Activated CD4-positive, alpha-beta T cell treated with anti-CD3 and anti-CD28 coated beads, Interleukin-2, amount 10 ng/mL, durations not matched to agents 7 days and 5 days (primary cell): ENCODE measurements at places on chromosomes 3 and 15.
A peak's percentile ranks its signal among the peaks of the same experiment; 100 is the strongest.

DNA sequence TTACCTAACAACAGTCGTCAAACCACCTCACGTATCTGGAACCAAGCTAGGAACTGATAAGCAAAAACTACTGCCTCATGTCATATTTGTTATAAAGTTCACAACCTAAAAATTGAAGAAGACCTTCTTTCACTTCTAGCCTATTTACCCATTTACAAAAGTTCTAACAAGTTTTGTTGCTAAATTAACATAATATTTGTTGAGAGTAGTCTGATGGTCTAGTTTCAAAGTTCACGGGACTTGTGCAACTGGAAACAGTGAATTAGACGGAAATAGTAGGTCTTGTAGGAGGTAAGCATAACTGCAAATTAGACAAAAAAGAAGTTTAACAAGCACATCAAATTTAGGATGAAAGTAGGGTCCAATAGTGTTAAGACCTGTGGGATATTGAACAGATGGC, 51.9 kb downstream of the CCR4 start:
- no peak for DNase-seq

- no peak for DNase-seq
Measured at GRCh38 chr3:132657869-132658747, 1.5 kb downstream of the ACAD11 start.

DNA sequence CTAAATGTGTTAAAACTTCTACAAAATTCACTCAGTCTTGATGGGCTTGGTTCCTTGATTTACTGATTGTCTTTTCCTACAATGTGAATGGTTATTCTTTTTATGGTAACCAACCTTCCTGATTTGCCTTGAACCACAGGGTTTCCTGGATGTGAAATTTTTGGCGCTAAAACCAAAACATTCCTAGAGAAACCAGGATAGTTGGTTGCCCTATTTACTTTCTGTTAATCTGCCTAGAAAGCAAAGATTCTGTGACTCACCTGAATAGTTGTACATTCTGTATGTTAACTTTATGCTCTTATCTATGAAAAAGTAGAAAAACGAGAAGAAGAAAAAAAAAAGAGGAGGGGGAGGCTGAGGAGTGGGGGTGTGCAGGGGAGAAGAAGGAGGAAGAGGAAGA, 23.2 kb upstream of the RBP2 start:
- DNase-seq: no peak

DNA sequence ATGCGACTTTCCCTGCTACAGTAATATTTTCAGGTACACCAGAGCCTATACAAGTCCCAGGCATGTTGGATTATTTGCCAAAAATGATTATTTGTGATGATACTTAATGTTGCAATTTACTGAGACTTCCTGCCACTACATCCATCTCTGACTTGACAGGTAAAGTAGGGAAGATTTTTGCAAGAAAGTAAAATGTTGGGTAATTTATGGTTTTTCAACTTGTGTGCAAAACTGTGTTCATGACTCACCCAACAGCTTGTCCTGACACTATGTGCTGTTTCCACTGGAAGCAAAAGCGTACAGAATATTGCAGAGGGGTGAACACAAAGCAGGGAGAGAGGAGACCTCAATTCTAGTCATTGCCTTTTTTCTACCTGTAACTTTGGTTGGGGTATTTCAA, 5.4 kb upstream of the CRBN start:
- DNase-seq: no peak

DNA sequence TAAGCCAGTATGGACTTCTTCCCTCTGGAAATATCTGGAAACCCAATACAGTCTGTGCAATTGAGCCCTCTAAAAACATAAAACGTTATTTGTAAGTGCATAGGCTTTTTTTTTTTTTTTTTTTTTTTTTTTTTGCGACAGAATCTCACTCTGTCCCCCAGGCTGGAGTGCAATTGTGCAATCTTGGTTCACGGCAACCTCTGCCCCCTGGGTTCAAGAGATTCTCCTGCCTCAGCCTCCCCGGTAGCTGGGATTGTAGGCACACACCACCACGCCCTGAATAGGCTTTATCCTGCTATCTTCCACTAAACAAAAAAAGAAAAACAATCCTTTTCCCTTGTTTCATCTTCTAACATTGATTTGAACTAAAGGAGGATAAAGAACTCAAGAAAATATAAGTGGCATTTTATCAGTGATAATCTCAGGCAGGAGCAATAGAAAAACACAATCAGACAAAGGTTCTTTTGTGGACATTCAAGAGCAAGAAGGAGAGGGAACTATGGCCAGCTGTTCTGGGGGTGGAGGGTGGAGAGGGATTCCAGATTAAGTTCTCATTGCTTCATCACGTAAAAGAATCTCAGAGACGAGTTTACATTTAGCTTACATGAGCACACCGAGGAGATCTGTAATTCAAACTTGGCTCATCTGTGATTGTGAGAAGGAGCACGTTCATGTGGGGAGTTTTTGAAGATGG, 68.6 kb downstream of the ITGB5 start:
- DNase-seq: no peak

DNA sequence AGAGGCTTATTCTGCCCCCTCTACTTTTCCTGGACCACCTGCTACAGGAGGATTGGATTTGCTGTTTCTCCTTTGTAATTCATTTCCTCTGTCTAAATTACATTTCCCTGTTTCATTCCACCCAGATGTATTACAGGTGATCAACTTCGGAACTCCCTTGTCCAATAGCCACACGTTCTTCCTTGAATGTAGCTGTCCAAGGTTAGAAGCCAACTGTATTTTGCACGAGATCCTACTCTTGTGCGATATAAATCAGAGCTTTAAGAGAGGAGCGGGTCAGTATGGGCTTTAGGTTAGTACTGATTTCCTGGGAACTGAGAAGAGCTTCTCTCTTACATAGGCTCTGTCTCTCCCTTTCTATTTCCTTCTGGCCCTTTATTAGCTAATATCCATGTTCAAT, 20.5 kb downstream of the GJD2 start:
- DNase-seq: no peak

DNA sequence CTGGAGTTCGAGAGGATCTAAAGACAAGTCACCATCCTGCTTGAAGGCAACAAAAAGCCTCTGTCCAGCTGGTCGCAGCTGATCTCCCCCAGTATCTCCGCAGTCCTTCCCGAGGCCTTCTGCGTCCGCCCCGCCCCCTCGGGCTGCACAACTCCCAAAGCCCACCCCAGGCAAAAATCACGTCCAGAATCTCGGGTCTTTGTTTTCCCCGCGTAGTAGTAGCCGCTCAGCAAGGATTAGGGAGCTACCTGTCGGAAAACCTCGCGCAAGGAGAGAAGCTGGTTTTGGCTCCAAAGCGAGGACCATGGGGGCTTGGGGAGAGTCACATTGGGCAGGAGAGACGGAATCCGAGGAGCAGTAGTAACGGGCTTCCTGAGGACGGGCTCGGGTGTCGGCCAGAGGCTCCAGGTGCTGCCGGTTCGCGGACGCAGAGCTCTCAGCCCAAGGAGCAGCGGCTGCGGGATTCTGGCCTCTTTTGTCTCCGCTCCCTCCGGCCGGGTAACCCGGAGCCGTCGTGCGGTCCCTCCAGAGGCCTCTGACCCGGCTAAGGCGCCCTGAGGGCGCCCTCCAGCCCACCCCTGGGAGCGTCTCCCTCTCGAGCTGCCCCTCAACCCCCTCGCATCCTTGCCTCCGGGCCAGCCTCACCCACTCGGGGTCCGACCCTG, 401 bp downstream of the ZSCAN29 start:
- DNase-seq: no peak

GRCh38 chr15:80660119-80660518, 35.0 kb upstream of the ABHD17C start:
- DNase-seq: no peak

DNA sequence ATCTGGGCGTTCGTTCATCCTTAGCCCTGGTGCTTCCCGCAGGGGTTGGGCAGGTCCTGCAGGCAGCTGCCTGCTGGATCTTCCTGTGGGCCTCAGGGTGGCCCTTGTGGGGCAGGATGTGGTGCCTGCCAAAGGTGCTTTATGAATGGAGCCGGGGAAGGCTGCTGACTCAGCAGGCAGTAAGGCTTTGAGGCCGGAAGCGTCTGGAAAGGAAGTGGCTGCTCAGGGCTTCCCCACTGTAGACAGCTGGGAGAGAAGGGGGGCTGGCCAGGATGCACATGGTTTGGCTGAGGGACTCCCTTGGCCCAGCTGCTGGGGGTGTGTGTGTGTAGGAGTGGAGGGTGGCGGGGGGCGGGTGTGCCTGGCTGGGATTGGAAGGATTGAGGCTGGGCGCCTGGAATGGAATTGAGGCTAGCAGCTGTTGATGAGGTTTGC, 12.9 kb downstream of the CD276 start:
- peak; percentile 86 for DNase-seq

- peak; percentile 49 for DNase-seq
Measured at GRCh38 chr3:129003578-129004112, 2.5 kb downstream of the EFCC1 start.

- no peak for DNase-seq
Measured at GRCh38 chr15:31260646-31261265, 65.9 kb upstream of the KLF13 start.

- DNase-seq: peak; percentile 62
Measured at GRCh38 chr3:189355481-189356201, 183.9 kb downstream of the TPRG1 start.

- no peak for DNase-seq
Measured at GRCh38 chr3:15819043-15819442, 21.3 kb upstream of the ANKRD28 start.

DNA sequence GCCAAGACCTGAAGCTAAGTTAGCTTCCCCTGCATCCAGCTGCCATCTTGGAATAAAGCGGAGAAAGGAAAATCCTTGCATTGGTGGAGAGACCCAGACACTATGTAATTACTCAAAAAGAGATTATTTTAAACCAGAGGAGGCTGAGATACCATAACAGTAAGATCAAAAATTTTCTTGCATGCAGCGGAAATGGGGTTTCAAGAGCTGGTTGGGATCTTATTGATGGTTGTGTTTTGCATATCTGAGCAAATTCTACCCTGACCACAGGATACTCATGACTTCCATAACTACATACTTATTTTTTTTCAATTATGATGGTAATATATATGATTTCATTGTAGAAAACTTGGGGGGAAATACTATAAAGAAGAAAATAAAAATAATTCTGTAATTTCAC, 17.5 kb downstream of the TMEM158 start:
- DNase-seq: peak; percentile 35

DNA sequence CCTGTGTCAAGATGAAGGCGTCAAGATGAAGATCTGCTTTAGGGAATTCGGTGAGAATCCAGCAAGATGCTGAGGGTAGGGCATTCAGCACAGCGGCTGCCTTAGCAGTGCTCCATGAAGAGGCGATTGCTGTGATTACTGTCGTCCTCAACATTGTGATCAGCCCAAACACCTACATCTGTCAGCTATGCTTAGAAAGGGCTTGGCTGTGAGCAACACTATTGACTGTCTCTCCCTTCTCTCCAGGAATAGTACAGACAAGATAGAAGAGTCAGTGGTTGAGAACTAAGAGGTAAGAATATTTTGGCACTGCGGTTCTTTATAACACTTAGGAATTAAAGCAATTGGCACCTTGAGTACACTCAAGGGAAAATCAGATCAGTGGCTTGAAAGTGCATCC, 91.3 kb downstream of the THBS1 start:
- no peak for DNase-seq

DNA sequence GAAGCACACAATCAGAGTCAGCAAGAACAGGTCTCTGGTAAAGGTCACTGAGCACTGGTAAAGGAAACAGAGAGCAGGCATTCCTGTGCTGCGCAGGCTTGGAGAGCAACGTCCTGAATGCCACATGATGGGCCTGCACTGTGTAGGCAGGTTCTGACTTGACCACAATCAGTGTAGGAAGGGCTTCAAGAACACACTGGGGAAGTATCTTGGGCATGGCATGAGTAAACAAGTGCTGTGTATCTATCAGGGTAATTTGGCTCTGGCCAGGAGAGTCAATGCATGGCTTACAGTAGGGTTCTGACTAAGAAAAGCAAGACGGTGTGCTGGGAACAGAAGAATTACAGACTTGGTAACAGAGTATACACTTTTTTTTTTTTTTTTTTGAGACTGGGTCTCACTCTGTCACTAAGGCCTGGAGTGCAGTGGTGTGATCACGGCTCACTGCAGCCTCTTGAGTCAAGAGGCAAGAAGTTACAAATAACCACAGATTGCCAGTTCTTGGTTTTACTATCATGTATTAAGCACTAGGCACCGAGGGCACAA, 30.6 kb downstream of the TBC1D2B start:
- no peak for DNase-seq

GRCh38 chr15:74890665-74890960, 771 bp downstream of the MPI start:
- DNase-seq: no peak

GRCh38 chr3:76487446-76487845, 552.5 kb upstream of the ROBO2 start:
- DNase-seq: no peak

GRCh38 chr3:52202384-52203077, 4.6 kb downstream of the ALAS1 start:
- DNase-seq: no peak

- DNase-seq: no peak
Measured at GRCh38 chr3:153144779-153145178, 17.2 kb upstream of the RAP2B start.

- no peak for DNase-seq
Measured at GRCh38 chr3:177960014-177960413, 576.2 kb upstream of the KCNMB2 start.

DNA sequence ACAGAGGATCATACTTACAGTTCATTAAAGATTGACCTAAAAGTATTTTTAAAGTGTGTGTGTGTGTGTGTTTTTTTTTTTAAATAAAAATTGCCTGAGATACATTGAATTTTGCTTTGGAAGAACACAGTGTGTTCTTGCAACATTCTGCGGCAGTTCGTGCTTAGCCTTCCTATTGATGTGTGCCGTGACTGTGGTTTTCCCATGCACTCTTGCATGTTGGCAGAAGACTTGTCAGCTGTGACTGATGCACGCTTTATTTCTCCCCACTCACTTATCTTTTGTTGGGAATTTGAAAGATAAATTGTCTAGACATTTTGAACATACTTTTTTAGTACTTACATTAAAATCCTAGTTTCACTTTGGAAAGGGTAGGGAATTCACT, 136.3 kb upstream of the LRRFIP2 start:
- DNase-seq: no peak

DNA sequence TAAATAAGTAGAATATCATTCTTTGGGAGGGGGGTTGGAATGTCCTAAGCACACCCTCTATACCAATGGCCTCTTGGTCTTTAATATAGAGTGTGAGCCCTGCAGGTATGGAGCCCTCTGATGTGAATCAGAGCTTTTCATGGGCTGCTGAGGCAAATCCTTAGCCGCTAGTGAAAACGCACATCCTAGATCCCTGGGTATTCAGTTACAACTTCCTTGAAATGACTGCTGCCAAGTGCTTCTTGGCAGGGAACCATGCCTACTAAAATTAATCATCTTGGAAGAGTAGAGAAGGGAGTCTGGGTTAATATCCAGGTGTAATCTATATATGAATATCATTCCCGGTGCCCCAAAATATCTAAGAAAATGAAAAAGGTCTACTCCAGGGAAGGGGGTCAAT, 109.1 kb downstream of the POLQ start:
- no peak for DNase-seq

DNA sequence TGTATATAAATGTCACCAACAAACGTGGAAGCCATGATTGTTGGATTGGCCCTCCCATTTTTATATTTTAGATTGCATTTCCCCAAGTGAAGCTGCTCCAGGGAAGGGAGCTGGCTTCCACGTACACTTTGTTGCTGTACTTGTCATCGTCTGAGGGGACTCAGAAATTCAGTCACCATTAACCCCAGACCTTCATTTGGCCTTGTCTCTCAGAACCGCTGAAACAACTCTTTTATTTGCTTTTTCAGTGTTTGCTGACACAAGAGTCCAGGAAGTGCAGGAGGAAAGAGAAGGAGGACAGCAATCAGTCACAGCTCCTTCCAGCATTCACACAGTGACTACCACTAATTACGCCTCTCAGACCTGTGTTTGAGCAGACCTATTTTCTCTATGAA, 276.5 kb downstream of the TBL1XR1 start:
- no peak for DNase-seq
